NCI-H2107 (cell line): ENCODE measurements at places on chromosomes 1 and 21.

DNA sequence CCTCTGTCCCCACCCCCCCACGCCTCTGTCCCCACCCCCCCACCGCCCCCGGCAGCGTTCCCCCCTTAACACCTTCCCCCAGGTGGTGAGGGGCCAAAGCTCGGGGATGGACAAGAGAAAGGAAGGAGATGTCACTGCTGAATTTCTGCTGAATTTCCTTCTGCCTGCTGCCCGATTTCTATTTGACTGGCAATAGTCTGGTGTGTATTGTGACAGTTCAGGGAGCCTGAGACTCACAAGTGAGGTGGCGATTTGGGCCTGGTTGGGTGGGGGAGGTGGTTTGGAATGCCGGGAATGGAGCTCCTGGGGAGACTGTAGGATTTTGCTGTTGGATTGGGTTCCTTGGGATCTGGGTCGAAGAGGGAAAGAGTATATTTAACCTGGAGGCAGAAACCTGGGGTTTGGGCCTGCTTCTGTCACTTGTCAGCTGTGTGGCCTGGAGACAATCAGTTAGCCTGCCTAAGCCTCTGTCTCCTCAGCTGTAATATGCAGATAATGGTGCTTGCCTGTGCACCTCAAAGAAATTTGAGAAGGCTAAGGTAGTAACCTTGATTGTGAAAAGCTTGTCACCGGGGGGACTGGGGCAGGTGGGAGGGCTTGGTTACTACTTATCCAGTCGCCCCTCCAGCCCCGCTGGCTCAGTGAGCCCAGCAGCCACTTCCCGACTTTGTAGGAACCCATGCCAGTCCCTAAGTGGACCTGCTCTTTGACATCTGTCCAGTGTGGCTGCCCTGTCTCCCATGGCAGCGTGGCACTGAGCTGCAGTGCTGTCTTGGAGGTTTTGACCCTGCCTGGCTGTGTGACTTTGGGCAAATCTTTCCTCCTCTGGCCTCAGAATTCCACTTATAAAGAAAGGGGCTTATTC, 7.7 kb upstream of the LMNA start:
- DNase-seq: no peak

DNA sequence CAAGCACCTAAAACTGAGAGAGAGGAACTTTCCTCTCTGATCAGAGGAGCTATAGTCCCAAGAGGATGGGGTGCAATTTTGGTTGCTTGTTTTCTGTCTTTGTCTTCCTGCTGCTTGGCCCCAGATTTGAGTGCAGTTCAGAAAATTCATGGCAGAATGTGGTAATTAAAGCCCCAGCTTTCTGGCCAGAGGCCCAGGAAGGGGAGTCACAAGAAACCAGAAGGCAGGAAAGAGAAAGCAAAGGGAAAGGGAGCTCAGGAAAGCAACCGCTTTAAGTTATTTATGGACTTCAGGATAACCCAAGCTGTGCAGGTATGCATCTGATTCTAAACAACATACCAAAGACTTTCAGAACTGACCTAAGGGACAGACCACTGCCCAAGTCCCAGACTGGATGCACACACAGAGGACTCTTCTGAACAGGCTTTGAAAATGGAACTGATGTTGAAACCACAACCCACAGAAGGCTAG, 88.8 kb downstream of the ST3GAL3 start:
- DNase-seq: no peak

DNA sequence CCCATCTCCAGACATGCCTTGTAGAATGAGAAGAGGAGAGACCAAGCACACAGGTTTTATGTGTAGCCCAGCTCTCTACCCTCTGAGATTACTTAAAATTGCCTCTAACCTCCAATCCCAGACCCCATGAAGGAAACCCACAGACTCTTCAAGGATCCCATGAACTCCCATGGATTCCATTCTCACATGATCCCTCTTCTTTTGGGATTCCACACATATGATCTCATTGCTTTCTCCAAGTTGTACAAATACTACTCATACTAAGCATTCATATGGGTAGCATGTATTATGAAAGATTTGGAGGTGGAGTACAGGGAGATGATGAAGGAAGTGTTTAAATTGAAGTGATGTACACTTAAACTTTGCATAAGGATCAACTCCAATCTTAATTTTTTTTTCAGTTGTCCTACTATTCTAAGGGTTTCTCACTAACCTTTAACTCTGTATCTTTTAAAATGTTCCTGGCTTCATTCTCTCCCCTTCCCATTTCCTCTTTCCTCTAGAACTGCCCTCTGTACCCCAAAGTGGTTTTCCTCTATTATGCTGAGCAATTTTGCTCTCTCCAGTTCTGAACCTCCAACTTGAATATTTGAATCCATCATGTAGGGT, 41.6 kb downstream of the MFSD2A start:
- no peak for DNase-seq

- no peak for DNase-seq
Measured at GRCh38 chr1:107748531-107748930, 216.4 kb downstream of the VAV3 start.

- no peak for DNase-seq
Measured at GRCh38 chr1:224676551-224676950, 60.4 kb downstream of the CNIH3 start.

DNA sequence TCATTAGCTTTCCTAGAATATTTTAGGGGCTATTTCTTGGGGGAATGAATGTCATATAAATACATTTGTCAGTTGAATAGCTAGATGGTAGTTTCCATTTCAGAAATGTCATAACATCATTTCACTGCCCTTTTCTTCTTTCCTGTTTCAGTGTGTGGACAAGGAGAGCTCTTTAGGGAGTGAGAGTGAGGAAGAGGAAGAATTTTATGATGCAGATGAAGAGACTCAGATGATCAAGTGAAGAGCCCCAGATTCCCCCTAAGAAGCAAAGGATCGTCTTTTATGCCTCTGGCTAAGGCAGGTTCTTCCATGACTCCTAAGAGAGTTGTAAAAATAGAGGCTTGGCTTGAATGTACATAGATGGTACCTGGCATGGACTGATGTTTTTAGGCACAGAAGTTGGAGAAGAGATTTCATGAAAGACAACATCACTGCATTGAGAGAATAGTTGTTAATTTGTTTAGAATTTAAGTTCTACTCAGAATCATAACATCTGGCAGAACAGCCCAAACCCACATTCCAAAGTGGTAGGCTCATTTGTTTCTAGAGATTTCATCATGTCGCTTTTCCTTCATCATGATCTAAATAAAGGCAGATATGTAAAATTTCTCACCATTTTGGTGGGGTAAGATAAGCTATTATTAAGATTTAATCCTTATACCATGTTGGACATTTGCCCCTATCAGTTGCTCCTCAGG, 44.2 kb upstream of the MAB21L3 start:
- DNase-seq: no peak

GRCh38 chr1:112872551-112872962, 83.4 kb downstream of the SLC16A1 start:
- DNase-seq: no peak

GRCh38 chr1:59150577-59151386, 146.1 kb upstream of the FGGY start:
- DNase-seq: no peak

- no peak for DNase-seq
Measured at GRCh38 chr1:2104621-2105427, 54.6 kb downstream of the PRKCZ start.

- no peak for DNase-seq
Measured at GRCh38 chr21:43192501-43193081, 23.8 kb downstream of the CRYAA start.

DNA sequence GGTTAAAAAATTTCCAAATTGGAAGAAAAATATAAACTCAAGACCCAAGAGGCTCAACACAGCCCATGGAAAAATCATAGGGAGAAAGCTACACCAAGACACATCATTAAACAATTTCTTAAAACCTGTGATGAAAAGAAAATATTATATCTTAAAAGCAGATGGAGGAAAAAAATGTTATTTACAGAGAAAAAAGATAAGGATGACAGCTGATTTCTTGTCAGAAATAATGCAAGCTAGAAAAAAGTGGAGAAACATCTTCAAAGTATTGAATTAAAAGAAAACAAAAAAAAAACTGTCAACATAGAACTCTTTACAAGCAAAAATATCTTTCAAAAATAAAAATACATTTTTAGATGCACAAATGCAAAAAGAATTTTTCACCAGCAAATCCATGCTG, 930.5 kb downstream of the ADGRL2 start:
- DNase-seq: no peak

GRCh38 chr1:203299169-203299568, 6.2 kb upstream of the BTG2 start:
- no peak for DNase-seq

GRCh38 chr1:4118746-4119515, 218.9 kb upstream of the C1orf174 start:
- no peak for DNase-seq

DNA sequence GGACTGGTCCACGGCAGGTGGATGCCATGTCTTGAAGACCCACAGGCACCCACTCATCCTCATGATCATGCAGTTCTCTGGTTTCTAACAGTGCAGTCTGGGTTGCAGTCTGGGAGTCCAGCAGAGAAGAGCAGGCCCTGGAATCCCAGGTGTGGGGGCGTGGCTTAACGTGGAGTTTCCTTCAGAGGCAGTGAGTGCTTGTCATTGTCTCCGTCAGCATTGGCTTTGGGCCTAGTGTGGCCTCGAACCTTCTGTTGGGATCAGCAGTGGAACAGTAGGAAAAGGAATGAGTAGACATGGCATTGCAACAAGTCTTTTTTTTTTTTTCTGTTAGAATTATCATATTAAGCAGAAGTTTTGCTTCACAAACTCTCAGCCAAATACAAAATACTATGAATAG, 12.8 kb downstream of the LGALS8 start:
- no peak for DNase-seq

DNA sequence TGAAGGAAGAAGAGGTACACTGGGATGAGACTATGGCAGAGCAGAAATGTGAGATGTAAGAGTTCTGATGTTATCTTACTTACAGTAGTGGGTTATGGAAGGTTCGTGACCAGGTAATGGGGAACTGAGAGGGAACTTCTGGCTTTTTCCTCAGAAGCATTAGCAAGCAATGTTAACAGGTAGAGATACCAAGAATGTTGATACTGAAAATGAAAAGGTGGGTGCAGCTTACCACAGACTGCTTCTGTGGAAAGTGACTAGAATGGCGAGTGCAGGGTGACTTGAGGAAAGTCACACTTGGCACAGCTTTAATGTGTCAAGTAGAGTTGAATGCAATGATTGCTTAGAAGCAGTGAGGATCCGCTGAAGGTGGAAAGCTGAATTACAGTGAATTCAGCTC, 70.8 kb downstream of the PLA2G4A start:
- no peak for DNase-seq

GRCh38 chr1:47725992-47726855, 271.0 kb downstream of the TRABD2B start:
- peak; percentile 69 for DNase-seq

GRCh38 chr1:203379825-203380224, 28.9 kb upstream of the FMOD start:
- DNase-seq: no peak

- no peak for DNase-seq
Measured at GRCh38 chr21:32114419-32115035, 164.3 kb downstream of the MIS18A start.

- peak; percentile 93 for DNase-seq
Measured at GRCh38 chr1:200184196-200184595, 156.7 kb downstream of the NR5A2 start.

DNA sequence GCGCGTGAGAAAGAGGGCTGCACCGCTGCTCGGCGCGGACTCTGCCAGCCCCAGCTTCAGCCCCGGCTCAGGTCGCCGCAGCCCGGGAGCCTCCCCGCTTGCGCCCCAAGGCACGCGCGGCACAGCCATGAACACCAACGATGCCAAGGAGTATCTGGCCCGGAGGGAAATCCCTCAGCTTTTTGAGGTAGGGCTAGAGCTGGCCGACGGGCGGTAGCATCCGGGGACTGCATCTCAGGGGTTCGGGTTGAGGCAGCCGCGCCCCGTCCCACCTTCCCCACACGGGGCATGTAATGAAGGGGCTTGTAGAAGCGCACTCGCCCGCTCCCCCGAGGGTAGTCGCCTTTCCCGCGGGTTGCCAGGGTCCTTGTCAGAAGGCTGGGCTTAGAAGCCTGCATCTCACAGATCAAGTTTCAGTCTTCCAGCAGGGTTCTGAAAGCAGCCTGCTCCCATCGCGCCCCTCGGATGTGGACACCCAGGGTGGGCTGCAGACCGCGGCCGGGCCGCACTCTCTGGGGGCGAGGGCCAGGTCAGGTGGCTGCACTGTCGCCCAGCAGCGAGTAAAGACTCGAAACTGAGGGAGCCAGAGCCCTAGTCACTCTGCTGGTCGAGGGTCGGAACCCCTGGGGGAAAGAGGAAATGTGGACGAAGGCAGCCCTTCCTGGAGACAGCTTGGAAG, 507 bp downstream of the AK5 start:
- DNase-seq: no peak

DNA sequence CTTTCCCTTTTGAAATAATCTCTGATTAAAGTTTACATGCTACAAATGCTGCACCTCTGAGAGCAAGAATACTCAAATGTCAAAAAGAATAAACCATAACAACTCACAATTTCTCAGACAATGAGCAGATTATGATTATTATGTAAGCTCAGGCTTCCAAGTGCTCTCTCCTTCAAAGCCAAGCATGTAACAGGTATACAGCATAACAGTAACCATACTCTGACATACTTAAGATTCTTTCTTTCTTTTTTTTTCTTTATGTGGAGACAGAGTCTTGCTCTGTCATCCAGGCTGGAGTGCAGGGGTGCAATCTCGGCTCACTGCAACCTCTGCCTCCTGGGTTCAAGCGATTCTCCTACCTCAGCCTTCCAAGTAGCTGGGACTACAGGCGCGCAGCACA, 155.4 kb downstream of the EIF4G3 start:
- DNase-seq: no peak

DNA sequence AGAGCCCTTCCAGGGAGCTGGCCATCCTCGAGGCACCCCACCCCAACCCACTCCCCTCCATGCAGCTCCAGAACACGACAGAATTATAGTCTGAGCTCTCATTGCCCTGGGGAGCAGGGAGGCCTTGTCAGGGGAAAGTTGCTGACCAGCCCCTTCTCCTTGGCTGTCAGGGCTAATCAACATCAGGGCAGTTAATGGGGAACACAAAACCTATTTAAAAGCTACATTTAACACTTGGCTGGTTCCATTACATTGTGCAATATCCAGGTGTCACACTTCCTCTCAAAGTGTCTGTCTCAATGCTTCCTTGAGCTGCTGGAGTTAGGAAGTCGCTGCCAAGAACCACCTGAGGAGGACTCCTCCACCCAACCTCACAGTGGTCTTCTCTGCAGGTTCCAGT, 111.8 kb upstream of the GRIK3 start:
- DNase-seq: no peak

DNA sequence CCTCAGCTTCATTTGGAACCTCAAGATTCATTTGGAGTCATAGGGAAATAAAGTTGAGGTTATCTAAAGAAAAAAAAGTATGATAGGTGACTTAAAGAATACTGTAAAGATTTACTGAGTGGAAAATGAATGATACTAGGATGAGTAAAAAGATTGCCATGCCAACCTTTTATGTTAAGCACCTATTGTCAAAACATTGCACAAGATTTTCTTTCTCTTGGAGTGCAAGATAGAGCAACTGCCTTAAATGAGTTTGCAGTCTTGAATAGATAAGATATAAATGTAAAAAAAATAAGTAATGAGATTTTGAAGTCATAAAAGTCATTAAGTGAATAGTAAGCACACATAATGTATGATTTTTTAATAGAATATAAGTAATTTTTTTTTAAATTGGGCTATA, 5.1 kb upstream of the ANGPTL1 start:
- no peak for DNase-seq

- peak; percentile 71 for DNase-seq
Measured at GRCh38 chr1:55071477-55071876, 32.1 kb downstream of the PCSK9 start.

GRCh38 chr1:99776120-99776519, 9.7 kb upstream of the FRRS1 start:
- DNase-seq: no peak
